ENCODE measurements at places on chromosomes 5 and 9. TPM values are rescaled to one million over a fixed set of nuclear protein-coding genes. Genes with fewer than 3 reads are reported as not detected.

RELL2 gene
- total RNA-seq, result 2.5 TPM

CEL gene
- not detected for total RNA-seq

PTGDS gene
- 36.6 TPM for total RNA-seq

RRAGA gene
- 56.4 TPM for total RNA-seq

BNC2 gene
- 117 TPM for total RNA-seq

MYMK gene
- not detected for total RNA-seq

CCDC192 gene
- not detected for total RNA-seq

PLAC8L1 gene
- total RNA-seq, result not detected

TMEM215 gene
- total RNA-seq, result not detected

ANKRD20A1 gene
- total RNA-seq, result 0.54 TPM

STC2 gene
- total RNA-seq, result 13.7 TPM

TCOF1 gene
- 28.1 TPM for total RNA-seq

TEK gene
- 8.9 TPM for total RNA-seq

SHISAL2B gene
- total RNA-seq, result not detected

CNTNAP3 gene
- 8.2 TPM for total RNA-seq

ARID3C gene
- not detected for total RNA-seq

C1QTNF2 gene
- total RNA-seq, result 1.1 TPM

OR1Q1 gene
- not detected for total RNA-seq

SPOCK1 gene
- total RNA-seq, result 33.4 TPM

CTNND2 gene
- total RNA-seq, result 0.36 TPM

INSL6 gene
- not detected for total RNA-seq

DENND1A gene
- 15.7 TPM for total RNA-seq

FOXD4L6 gene
- total RNA-seq, result not detected

SLC4A9 gene
- total RNA-seq, result not detected

SOX30 gene
- total RNA-seq, result 0.33 TPM

LCN1 gene
- not detected for total RNA-seq

SYNPO gene
- total RNA-seq, result 7.1 TPM

PPP2R2B gene
- total RNA-seq, result 9.1 TPM

MARCOL gene
- 1.8 TPM for total RNA-seq

IL13 gene
- not detected for total RNA-seq

ADCY2 gene
- 9.5 TPM for total RNA-seq

WNT8A gene
- not detected for total RNA-seq

SPINK1 gene
- 4.6 TPM for total RNA-seq

MELK gene
- 1.2 TPM for total RNA-seq

GRM6 gene
- not detected for total RNA-seq

TLX3 gene
- not detected for total RNA-seq

GMCL2 gene
- not detected for total RNA-seq

IL5 gene
- not detected for total RNA-seq

PCDHGA2 gene
- total RNA-seq, result 4.9 TPM

CCNI2 gene
- not detected for total RNA-seq

DMRT3 gene
- not detected for total RNA-seq

CARD6 gene
- 12.2 TPM for total RNA-seq

GDNF gene
- total RNA-seq, result 6.9 TPM

PDZD2 gene
- 11.7 TPM for total RNA-seq

HNRNPK gene
- 375 TPM for total RNA-seq

MEF2C gene
- 51.4 TPM for total RNA-seq

ADGRD2 gene
- total RNA-seq, result not detected

IFNK gene
- total RNA-seq, result not detected

NIPSNAP3A gene
- 18.3 TPM for total RNA-seq

PCDHGB5 gene
- 10.0 TPM for total RNA-seq

VPS13A gene
- 32.6 TPM for total RNA-seq

SELENOP gene
- total RNA-seq, result 306 TPM

FBP2 gene
- not detected for total RNA-seq

IL17B gene
- 4.8 TPM for total RNA-seq

PCDHGA3 gene
- total RNA-seq, result 4.4 TPM

CKMT2 gene
- 4.6 TPM for total RNA-seq

PDE6A gene
- total RNA-seq, result not detected

ALDH1A1 gene
- 331 TPM for total RNA-seq

TAF11L9 gene
- not detected for total RNA-seq

All from sigmoid colon (tissue), 7 donors.